ENCODE measurements at places on chromosomes 2 and 18. TPM values are rescaled to one million over a fixed set of nuclear protein-coding genes. Genes with fewer than 3 reads are reported as not detected.

- DNase-seq = no peak
Observed at GRCh38 chr18:70046796-70047195, 99.1 kb upstream of the CD226 start.

DNA sequence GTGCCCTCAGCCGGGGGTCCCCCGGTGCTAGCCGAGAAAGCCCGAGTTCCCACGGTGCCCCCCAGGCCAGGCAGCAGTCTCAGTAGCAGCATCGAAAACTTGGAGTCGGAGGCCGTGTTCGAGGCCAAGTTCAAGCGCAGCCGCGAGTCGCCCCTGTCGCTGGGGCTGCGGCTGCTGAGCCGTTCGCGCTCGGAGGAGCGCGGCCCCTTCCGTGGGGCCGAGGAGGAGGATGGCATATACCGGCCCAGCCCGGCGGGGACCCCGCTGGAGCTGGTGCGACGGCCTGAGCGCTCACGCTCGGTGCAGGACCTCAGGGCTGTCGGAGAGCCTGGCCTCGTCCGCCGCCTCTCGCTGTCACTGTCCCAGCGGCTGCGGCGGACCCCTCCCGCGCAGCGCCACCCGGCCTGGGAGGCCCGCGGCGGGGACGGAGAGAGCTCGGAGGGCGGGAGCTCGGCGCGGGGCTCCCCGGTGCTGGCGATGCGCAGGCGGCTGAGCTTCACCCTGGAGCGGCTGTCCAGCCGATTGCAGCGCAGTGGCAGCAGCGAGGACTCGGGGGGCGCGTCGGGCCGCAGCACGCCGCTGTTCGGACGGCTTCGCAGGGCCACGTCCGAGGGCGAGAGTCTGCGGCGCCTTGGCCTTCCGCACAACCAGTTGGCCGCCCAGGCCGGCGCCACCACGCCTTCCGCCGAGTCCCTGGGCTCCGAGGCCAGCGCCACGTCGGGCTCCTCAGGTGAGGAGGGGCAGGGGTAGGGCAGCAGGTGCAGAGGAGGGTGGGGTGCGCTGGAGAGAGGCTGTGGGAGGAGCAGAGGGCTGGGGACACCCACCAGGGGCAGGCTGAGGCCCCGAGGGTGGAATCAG is 14.1 kb upstream of the GMPPA start:
- no peak for DNase-seq

The ADRA2B gene
- total RNA-seq = 11.4 TPM

The VSNL1 gene
- 11.9 TPM for total RNA-seq

The KIAA2012 gene
- 0.30 TPM for total RNA-seq

The DSG4 gene
- total RNA-seq = not detected

The ANKRD30B gene
- not detected for total RNA-seq

The RAB6C gene
- total RNA-seq = not detected

Measured in left lobe of liver (tissue), 2 donors.